ENCODE measurements at places on chromosomes 7 and 10.
A peak's percentile ranks its signal among the peaks of the same experiment; 100 is the strongest.

GRCh38 chr7:105013816-105014692 lies at the start of gene KMT2E:
KMT2E (plus strand) TSS chr7:105014205; CDS start chr7:105040953, 26,748 bp downstream.
- peak; percentile 92 for DNase-seq

DNA sequence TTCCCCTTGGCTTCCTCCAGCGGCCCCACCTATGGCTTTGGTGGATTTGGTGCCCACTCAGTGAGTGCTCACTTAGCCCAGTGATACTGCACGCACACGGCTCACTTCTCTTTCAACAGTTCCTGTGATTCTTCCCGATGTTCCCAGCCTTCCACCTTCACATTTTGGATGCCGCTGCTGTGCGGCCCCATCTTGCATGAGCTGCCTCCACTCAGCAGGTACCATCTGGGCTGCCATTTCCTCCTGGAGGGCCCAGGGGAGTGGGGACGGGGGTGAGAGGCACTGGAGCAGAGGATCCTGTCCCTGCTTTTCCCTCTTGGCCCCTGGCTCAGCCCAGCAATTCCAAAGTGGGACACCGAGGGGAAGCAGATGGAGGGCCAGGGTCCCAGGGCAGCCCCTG lies 323.3 kb upstream of the ZNF32 start:
- no peak for DNase-seq

DNA sequence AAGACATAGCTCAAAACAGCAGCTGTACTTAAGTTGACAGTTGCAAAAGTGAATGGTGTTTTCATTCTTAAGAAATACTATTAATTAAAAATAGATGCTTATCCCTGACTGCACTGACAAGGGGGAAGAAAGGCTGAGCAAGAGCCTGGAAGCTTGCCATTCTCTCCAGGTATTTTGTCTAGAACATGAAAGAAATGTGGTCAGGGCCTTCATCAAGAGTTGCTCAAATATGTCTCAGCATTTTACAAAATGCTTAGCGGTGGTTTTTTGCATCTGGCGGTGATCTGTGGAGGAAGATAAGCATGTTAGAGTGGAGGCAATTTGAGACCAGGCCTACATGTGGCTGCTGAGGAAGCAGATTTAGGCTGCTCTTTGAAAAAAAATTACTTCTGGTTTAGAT lies 46.4 kb upstream of the CC2D2B start:
- no peak for DNase-seq

GRCh38 chr7:128235471-128235870 lies 5.6 kb upstream of the LEP start:
- no peak for DNase-seq

DNA sequence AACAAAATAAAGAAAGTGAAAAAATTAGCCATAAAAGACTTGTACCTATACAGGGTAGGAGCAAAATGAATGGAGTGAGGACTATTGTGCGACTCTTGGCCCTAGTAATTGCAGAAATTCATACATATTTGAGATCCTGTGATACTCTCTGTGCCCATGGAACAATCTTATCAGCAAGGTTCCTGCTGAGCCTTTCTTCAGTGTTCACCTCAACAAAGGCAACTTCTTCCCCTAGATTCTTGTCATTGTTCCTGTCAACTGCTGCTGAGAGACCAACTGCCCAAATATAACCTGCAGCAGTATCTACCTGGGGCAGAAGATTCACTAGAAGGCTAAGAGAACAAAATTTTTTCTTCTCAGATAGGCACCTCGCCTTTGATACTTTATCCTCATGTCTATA lies 187.4 kb downstream of the NEBL start:
- no peak for DNase-seq

Data from stimulated activated CD4-positive, alpha-beta T cell treated with anti-CD3 and anti-CD28 coated beads, Interleukin-1b, Interleukin-23, amount 100 ng/mL, for 48 hours (primary cell).